PC-3 (cell line): ENCODE measurements at places on chromosomes 2 and 18. TPM values are rescaled to one million over a fixed set of nuclear protein-coding genes. Genes with fewer than 3 reads are reported as not detected.

- no peak overlapping the region for H3K27ac ChIP-seq
- no peaks in the 10 kb centered on the region for H3K27me3 ChIP-seq
- H3K4me1 ChIP-seq = no peaks in the 10 kb centered on the region
Observed at GRCh38 chr18:8029731-8030130, 462.6 kb downstream of the PTPRM start.

GRCh38 chr2:127130421-127130820, 23.5 kb upstream of the BIN1 start:
- no peak for DNase-seq
- H3K27ac ChIP-seq = no peak overlapping the region
- H3K36me3 ChIP-seq = no peaks in the 10 kb centered on the region
- no peaks in the 10 kb centered on the region for H3K27me3 ChIP-seq

DNA sequence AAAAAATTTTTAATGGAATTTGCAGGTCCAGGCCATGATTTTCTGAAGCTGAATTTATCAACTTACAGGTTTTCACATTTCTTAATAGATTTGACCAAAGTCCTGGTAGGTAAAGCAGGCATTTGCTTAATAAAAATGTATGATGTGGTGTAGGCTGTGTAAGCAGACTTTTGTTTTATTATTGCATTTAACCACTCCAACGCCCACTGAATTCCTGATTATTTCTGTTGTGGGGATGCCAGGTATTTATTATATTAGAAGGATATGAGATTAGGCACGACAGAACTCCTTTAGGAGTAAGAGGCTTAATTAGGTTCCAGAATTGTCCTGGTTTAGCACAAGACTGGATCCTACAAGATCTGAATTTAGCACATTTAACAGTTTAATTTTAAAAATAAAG, 111.1 kb downstream of the ADCYAP1 start:
- H3K4me1 ChIP-seq = no peaks in the 10 kb centered on the region
- no peak for DNase-seq
- no peaks in the 10 kb centered on the region for H3K36me3 ChIP-seq
- no peaks in the 10 kb centered on the region for H3K27me3 ChIP-seq

Gene DPP4
- total RNA-seq = 14.8 and 23.3 TPM in 2 replicates

Gene INHA
- total RNA-seq = 1.3 and 1.5 TPM in 2 replicates

Gene FAM237A
- not detected in 2 replicates for total RNA-seq

Gene TEKT4
- total RNA-seq = not detected in 2 replicates

Gene PTPRN
- total RNA-seq = 0.07 TPM in 1 of 2 replicates, not detected in the other

Gene CMPK2
- 5.0 and 6.5 TPM in 2 replicates for total RNA-seq

Gene TRIB2
- total RNA-seq = 35.2 and 51.8 TPM in 2 replicates
